HFF-Myc (cell line): ENCODE measurements at places on chromosomes 7 and 10.

DNA sequence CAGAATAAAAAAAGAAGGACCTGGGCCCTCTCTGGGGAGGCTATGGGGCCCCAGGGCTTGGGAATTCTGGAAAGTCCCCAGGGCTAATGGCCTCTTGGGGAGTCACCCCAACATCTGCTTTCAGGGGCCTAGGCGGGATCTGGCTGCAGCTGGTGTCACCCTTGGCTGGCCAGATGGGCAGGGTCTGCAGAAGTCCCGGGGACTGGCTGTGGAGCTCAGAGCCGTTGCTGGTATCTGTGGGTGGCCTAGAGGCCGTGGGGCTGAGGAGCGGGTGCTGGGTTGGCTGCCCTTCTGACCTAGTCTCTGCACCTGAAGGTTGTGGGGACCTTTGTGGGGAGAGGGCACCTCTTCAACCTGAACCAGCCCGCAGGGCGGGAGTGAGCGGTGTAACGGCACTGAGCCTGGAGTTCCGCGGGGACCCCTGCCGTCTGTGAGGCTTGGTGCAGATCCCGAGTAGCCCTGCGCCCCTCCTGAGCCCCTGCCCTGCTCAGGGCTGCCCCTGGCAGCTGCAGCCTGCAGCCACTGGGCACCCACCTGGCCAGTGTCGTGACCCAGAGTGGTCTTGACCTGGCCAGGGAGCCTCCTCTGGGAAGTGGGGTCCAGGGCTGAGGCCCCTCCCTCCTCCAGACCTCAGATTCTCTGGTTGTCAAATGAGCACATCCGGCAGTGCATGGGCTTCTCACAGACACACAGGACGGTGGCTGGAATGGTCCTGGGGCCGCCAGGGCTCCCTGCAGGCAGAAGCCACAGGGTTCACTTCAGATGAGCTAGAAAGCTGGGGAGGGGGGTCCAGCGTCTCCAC, 51.5 kb downstream of the UNCX start:
- no peak for DNase-seq

DNA sequence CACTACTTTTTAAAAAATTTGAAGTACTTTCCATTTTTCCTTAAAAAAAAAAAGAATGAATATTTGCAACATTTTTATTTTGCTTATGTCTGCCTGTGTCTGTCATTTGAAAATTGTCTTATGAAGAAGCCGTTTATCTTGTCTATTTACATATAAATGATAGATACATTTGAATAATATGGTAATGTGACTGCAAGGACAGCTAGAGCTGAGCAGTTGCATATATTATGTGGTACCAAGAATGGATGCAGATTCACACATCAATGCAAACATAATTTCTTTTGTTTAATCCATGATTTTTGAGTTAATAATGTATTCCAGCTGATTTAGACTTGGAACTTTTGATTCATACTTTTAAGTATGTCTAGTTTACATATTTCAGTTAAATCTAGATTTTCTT, 268.0 kb downstream of the CDK14 start:
- DNase-seq, result no peak

- no peak for DNase-seq
These were observed 62.8 kb downstream of the EGFR start for GRCh38 chr7:55081472-55082227.

DNA sequence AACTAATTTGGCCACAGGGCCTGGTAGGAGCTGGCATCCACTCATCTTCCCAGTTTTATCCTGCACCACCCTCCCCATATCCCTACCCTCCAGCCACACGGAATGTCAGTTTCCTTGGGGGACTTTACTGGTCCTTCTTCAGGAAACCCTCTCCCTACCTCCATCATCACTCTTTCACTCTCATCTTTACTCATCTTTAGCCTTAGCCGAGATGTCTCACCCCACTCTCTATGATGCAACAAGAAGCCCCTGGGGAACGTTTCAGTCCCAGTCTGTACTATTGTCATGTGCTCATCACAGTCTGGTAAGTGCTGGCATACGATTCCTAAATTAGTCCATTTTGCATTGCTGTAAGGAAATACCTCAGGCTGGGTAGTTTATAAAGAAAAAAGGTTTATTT, 34.9 kb upstream of the TMEM248 start:
- no peak for DNase-seq

- no peak for DNase-seq
These were observed 95.6 kb downstream of the OSBPL3 start for GRCh38 chr7:24884401-24884800.

GRCh38 chr10:114332301-114333192, 71.8 kb downstream of the AFAP1L2 start:
- DNase-seq, result no peak

- no peak for DNase-seq
These were observed 1.5 kb upstream of the HTR7 start for GRCh38 chr10:90859321-90859751.

DNA sequence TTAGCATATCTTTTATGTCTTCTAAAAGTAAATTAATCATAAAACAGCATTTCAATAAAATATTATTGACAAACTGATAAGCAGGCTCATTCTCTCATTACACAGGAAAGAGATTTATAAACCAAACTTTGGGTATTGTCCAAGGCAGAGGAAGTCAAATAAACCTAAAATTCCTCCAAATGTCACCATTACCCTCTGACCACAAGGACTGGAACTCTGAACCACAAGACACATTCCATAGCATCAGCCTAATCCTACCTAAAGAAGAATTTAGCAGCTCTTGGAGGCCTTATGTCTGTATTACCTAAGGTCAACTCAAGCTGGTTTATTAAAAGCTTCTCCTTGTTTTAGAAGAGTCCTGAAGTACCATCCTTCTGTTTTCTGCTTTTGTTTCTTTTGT, 82.4 kb upstream of the SLC13A1 start:
- DNase-seq, result no peak

GRCh38 chr7:44971902-44972441, 6.8 kb downstream of the MYO1G start:
- no peak for DNase-seq
